CD4-positive, alpha-beta T cell treated with Interferon gamma for 1 hour (primary cell): ENCODE measurements at places on chromosomes 6 and 20.

DNA sequence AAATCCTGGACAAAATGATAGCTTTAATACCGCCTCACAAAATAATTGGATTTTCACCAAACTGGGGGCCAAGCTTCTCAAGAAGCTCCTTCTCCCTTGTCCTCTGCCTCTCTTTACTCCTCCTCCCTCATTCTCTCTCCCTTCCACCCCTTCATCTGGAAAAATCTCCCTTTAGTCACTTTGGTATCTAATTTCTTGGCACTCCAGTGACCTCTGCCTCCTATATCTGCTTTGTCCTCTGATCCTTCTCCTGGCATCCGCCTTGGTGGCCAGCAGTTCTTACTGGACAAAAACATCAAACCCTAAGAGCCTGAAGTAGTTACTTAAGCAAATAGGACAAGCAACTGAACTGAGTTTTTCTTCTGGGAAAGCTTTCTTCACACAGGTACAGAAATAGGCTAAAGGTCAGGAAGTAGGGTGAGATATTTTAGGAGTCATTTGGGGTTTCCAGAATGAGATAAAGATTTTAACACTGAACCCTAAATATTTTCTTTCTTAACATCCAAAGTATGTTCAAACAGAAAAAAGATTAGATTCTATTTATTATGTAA lies 220.7 kb downstream of the ARHGAP18 start:
- DNase-seq = no peak

DNA sequence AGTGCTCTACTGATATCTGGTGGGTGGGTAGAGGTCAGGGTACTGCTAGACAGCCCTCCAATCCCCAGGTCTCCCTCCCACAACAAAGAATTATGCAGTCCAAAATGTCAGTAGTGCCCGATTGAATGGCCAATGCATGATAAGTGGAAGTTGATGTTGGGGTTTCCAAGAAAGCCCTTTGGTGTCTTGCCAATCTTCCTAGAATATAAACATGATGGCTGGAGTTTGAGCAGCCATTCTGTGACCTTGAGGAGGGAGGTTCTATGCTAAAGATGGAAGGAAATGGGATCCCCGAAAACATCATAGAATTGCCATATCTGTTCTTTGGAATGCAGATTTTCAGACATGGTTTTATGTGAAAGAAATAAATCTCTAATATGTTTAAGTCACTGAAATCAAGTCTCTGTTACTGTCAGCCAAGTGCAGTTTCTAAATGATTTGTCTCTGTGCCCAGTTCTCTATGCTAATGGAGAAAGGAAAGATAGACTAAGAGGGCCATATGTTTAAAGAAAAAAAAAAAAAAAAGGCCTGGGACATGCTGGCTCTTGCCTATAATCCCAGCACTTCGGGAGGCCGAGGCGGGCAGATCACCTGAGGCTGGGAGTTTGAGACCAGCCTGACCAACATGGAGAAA lies 32.8 kb upstream of the PTPN1 start:
- no peak for DNase-seq

DNA sequence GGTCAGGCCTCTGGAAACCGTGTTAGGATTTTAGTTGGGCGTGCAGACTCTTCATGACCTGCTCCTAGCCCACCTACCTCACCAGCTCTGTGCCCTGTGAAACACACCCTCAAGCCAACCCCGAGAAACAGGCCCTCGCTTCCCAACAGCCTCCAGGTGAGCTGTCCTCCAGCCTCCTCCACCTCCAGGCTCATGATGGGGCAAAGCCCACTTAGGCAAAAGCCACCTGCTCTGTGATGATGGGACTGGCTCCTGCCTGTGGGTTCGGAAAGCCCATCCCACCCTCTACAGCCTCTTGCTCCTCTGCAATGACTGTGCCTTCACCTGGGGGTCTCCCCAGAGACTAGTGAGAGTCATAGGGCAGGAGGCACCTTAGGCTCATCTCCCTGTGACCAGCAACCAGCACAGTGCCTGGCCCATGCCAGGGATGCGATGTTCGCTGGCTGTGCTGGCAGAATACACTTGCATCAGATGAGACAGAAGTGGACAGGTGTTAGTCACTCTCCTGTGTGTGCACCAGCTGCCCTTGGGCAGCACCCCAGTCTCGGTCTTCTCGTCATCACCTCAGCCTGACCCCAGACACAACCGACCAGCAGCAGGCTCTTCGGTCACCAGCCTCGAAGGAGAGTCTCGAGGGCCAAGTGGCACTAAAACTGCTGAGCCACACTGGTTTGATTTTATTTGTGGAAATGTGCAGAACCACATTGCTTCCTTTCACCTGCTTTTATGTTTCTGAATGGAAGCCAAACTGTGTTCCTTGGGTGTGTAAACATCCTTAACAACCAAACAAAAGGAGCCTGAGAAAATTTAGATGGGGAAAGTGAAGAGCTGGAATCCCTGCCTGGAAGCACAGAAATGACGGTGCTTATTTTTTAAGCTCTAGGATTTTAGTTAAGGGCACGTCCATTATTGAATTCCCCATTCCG lies 10.7 kb downstream of the PXDC1 start:
- no peak for DNase-seq

- no peak for DNase-seq
Measured at GRCh38 chr6:117906958-117907600, at the start of gene SLC35F1. Gene SLC35F1 (plus strand): TSS chr6:117907264.

DNA sequence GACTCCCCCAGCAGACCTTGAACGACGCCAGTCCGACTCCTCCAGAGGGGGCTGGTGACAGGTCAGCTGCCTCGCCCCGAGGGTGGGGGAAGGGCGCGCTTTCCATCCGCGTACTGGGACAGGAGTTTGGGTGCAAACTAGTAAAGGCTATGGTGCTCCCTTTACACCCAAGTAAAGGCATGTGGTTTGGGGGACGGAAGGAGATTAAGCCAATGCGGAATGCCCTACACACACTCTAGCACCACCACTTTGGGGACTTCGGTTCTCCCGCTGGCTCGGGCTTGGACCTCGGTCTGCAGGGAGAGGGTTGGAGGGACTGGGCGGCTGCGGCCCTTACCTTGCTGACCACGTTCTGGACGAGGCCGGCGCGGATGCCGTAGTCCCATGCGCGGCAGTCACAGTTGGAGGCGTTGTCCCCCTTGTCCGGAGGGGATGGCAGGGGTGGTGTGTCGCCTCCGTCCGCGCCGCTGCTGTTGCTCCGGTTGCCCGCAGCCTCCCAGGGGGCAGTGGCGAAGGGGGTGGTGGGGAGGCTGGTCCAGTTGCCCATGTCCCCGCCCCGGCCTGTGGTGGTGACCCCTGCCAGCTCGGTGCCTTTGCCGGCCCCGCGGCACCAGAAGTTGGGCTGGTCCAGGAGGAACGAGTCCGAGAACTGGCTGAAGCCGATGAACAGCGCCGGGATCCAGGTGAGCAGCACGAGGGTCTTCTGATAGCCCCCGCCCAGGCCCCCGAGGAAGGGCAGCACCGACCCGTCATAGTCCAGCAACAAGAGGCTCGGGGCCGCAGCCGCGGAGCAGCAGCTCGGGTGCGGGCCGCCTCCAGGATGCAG lies 1.1 kb downstream of the SLC22A23 start:
- no peak for DNase-seq

GRCh38 chr20:50353289-50353961 lies 156.8 kb upstream of the PTPN1 start:
- no peak for DNase-seq

- peak; percentile 28 for DNase-seq
Measured at GRCh38 chr20:3115190-3116107, 30.9 kb upstream of the AVP start.

GRCh38 chr6:42175860-42176259 lies 2.7 kb downstream of the GUCA1A start:
- DNase-seq = no peak

DNA sequence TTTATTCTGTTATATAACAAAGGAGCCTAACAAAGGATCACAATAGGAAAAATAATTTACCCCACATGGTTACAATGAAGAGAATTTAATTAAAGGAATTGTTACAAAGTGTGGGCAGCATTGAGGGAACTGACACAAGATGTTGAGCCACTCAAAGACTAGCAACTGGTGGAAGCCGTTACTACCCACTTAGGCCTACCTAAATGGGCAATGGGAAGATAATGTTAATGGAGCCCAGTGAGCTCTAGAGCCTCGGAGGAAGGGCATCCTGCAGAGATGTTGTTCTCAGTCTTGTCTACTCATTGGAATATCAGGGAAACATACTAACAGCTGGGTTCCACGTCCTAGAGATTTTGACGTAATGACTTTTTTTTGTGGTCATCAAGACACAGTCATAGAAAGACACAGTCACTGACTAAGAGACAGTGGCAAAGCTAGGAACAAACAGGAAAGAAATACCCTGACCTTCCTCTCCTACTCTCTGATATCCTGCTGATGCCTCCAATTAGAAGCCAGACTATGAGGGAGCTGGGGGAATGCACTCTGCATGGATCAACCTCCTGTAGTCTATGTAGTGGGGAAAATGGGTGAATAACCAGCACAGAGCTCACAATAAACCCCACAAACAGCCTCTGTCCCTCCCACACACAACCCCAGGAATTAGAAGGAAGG lies 523.8 kb upstream of the FLRT3 start:
- no peak for DNase-seq

DNA sequence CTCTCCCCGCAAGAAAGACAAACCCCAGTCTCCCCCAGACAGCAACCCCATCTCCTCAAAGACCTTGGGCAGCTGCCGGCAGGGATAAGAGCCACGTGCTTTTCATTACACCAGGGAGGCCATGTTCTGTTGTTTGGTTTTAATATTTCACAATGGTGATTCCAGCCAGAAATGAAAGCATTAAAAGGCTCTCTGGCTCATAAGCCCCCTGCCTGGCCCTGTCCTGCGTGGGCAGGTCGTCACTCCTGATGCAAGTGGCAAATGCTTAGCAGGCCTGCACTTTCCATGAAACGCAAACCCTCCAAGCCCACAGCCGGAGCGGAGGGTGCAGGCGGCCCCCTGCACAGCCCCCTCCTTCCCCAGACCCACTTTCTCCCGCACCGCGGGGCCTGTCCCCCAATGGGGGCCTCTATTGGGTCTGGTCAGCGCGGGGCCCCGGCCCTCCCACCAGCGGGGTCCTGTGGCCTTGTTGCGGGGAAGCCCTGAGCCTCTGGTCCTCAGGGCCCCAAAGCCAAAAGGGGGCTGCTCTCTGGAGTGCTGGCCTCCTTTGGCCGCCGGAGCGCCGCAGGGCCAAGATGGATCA lies 77.2 kb downstream of the TMEM242 start:
- no peak for DNase-seq

DNA sequence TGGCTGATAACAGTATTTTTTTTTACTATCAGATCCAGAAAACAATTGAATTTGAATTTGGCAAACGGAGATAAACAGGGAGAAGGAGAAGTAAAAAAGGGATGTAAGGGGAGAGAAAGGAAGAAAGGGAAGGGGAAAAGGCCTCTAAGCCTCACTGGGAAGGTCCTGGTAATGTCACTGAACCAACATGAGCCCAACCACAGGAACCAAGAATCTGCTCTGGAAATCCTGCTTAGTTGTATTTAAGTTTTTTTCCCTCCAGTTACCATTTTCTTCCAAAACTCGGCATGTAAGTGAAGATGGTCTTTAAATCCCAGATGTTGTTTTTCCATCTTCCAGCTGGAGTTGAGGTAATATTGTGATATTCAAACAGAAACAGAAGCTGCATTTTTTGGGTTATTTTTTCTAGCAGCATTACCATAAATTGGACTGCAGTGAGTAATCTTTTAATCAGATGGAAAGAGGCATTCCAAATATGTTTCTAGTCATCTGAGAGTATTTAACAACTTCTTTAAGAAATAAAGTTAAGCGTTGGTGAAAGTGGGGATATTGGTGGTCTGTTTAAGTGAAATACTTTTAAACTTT lies 91.1 kb downstream of the TXNDC5 start:
- no peak for DNase-seq
